ENCODE measurements at places on chromosomes 7 and 10.

DNA sequence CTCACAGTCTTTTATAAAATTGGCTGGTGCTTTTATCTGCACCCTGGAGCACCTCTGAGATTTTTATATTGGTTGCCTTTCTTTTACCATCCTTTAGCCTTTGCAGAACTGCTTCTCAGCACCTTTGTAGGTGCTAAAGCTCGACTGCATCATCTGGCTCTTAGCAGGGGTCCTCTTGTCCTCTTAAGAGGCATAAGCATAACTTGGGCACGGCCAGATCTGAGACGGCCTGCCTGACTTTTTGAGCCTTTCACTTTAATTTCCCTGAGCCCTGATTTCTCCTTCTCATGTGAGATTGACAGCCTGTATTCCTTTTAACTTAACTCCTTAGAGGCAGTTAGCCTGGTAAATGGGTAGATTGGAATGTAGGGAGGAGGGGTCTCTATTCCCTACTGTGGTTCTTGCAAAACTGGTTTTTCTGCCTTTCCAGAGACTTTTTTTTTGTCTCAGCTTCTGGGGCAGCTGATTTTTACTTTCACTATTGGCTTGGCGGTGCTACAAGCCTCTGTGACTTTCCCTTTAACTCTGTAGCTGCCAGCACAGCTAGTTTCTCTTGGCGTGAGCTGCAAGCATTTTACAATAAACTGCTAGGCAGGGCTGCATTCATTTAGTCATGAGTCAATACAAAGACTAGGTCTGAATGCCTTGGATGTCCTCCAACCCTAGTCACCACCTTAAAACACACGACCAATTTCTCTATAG is 24.0 kb downstream of the ZPBP start:
- DNase-seq: no peak

DNA sequence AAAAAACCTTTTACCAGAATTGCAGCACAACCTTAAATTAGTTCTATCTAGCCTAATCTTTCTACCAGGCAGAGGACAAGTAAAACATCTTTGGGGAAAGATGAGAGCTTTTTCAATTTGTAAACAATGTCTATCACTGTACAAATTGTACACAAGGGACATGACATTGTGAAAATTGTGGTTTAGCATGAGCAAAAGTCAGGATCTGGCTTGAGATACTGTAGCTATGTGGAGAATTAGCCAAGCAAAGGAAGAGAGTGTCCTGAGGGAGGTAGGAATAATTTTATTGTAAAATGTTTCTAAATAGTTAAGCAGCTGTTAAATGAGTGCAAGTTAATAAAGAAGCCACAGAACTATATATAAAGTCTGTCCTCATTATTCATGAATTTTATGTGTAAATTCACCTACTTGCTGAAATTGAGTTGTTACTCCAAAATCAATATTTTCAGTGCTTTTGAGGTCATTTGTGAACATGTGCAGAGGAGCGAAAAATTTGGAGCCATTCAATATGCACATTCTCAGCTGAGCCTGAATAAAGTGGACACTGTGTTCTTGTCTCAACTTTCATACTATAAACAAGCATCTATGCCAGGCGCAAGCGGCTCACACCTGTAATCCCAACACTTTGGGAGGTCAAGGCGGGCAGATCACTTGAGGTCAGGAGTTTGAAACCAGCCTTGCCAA is 42.8 kb upstream of the POM121L12 start:
- no peak for DNase-seq

- no peak for DNase-seq
Measured at GRCh38 chr7:19464241-19464640, 244.6 kb downstream of the POLR1F start.

DNA sequence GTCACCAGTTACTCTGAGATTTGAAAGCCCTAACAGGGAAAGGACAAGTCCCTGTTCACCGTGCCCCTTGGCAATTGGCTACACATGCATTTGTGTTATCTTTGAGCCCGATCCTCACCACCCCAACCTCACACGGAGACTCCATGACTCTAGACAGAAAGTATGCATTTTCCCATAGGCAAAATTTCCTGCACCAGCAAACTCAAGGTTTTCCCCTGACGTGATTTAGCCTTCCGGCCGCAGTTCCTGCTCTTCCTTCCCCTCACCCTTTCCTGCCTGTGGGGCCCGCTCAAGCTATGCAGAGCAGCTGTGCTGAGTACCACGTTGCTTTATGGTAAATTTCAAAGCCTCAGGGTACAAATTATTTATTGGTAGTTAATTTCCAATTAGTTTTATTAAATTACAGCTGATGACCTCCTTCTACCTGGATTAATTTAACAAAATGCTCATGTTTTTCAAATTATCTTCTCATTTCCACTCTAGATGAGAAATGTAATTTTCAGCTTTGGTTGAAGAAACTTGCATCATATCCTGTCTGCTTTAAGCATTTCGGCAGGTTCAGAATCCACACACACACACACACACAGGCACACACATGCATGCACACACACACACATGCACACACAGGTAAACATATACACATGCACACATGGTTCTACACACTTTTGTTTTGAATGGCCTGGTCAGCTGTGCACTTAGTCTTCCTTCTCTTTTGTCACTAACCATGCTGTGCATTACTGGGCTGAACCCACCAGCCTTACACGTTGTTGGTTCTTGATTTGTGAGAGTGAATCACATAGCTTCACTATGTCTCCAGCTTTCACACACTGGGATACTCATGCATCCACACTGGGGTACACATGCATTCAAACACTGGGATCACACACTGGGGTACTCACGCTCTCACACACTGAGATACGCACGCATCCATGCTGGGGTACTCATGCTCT is 283.1 kb upstream of the PITRM1 start:
- DNase-seq: no peak

GRCh38 chr7:577278-577665 is 57.6 kb upstream of the PDGFA start:
- DNase-seq: no peak

DNA sequence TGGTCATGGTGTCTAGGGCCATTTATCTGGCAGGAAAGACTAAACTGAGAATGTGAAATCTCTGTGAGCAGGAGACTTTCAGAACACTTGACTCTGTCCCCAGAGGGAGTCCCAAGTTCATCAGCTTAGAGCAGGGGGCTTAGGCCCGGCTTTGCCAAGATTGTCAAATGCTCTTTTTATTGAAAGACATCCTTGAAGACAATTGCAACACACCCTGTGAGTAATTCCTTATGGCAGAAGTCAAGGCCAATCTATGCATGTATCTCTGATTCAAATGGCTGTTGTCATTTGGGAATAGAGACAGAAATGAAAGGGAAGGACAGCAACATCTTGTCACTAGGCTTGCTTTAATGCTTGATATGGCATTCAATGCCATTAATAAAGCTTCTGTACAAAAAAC is 33.7 kb downstream of the BAMBI start:
- DNase-seq: no peak

DNA sequence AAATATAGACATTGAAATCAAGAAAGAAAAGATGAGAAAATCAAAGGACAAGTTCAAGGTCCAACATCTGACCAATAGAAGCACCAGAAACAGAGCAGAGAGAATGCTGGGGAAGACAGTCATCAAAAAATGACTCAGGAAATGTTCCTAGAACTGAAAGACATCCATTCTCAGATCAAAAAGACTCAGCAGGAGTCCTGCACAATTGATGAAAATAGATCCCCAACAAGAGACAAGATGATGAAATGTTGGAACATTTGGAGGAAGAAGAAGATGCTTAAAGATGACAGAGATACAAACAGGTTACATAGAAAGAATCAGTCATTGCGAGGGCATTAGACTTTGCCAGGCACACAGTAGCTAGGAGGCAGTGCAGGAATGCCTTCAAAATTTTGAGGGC is 30.0 kb upstream of the EIF5AL1 start:
- DNase-seq: no peak

- no peak for DNase-seq
Measured at GRCh38 chr10:5079836-5080235, 14.4 kb upstream of the AKR1C3 start.

GRCh38 chr10:93315246-93315645 is 166.9 kb downstream of the MYOF start:
- no peak for DNase-seq

- DNase-seq: no peak
Measured at GRCh38 chr10:19098803-19099202, 50.2 kb downstream of the MALRD1 start.

GRCh38 chr10:6755781-6756460 is 175.8 kb upstream of the PRKCQ start:
- DNase-seq: no peak

DNA sequence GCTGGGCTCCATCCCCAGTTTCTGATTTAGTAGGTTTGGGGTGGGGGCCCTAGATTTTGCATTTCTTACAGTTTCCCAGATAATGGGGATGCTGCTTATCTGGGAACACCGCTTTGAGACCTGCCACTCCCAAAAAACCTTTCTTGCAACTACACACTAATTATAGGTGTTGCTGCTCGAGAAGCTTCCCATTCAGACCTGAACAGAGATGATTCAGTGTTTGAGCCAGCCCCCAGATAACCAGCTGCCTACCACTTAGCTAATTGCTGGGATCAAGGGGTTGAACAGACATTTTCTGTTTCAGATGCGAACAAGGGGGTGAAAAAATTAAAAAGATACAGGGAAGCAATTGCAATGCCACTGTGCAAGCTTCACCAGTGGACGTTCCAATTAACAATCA is 448.5 kb downstream of the KCNMA1 start:
- no peak for DNase-seq

- DNase-seq: peak; percentile 82
Measured at GRCh38 chr10:14605231-14605925, 169.3 kb downstream of the FAM107B start.

- DNase-seq: no peak
Measured at GRCh38 chr7:12771378-12771877, 84.0 kb downstream of the ARL4A start.

DNA sequence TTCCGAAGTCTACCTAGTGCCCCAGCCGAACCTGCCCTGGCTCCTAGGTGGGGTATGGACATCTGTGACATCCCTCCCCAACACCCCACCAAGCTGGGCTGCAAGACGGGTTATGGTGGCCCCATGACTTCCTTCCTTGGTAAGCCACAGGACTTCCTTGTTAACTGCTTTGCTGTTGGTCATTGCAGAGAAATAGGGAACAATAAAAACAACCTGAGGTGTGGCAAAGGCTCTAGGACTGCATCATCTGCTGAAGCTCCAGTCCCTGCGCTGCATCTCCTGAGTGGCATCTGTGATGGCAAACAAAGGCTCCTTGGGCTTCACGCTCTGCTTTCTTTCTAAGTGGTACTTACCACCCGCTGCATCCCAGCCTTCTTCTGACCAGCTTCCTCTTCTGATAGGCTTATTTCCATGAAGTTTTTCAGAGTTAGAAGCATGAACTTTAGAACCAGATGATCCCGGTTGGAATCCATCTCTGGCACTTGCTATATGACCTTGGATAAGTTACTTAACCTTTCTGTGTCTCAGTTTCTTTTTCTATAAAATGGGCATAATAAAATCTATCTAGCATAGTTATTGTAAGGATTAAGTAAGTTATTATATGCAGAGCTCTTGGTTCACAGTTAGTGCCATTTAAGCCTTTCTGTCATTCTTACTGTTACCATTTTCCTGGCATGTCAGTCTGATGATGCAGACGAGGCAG is 216.8 kb downstream of the RPS24 start:
- no peak for DNase-seq

DNA sequence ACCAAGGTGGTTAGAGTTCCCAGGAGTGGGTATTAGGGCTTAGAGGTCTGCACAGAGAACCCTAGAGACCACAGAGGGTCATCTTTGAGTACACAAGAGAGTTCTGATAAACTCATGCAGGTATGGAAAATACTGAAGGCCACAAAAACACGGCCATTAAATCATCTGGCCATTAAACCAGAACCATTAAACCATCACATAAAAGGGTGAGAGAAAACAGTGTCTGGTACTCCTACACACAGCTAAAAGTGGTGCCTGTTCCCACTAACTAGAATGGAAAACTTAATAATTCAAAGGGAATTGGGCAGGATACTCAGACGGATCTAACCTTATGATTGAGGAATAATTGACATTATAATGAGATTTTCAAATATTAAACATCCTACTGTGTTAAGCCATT is 679.4 kb downstream of the TNS3 start:
- no peak for DNase-seq

DNA sequence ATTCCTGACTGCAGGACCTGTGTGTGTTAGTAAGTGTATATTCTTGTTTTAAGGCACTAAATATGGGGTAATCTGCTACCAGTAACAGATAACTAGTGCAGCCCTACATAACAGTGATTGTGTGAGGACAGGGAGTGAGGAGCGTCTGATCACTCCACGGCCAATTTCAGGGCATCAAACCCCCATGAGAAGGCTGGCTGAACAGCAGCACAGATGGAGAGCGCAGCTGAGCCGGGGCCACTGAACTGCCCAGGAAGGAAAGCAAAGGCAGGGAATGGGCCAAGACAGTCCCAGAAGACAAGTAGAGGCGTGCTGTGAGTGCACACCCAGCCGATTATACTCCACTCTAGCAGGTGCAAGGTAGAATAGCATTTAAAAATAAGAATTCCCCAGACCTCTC is 157.1 kb upstream of the CHST15 start:
- no peak for DNase-seq

DNA sequence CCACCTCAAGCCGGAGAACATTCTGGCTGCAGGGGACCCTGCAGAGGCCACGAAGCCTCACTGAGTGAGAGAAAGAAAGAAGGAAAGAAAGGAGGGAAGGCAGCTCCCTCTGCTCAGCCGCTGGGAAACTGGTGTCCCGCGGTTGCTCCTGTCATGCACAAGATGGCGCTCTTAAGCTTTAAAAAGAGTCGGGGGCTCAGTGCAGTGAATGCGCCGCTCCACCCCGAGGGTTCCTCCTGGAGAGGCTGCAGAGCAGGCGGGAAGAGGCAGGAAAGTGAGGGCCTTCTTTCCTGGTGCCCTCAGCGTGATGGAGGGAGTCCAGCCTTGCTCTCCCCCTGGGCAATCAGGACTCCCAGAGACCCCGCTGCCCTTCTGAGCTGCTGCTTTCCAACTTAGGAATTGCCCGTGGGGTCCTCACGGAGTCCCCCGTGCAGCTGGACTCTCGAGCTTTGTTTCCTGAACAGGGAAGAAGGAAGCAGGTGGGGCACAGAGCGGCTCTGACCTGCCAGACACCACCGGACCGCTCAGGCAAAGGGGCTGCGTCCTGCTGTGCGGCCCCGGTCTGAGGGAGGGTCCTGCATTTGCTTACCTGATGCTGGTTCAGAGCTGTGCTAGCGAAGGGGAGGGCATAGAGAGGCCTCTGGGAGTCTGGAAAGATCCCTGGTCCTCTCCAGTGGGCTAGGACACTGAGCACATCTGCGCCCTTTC is 141.9 kb upstream of the MKI67 start:
- DNase-seq: no peak

GRCh38 chr7:73364006-73364728 is 36.2 kb downstream of the FKBP6 start:
- DNase-seq: no peak

GRCh38 chr7:72080341-72080766 is 331.8 kb downstream of the CALN1 start:
- DNase-seq: no peak

Data from RCC 7860 (cell line).